Ascending aorta (tissue), 2 donors: ENCODE measurements at places on chromosomes 5 and 9. TPM values are rescaled to one million over a fixed set of nuclear protein-coding genes. Genes with fewer than 3 reads are reported as not detected.

DNA sequence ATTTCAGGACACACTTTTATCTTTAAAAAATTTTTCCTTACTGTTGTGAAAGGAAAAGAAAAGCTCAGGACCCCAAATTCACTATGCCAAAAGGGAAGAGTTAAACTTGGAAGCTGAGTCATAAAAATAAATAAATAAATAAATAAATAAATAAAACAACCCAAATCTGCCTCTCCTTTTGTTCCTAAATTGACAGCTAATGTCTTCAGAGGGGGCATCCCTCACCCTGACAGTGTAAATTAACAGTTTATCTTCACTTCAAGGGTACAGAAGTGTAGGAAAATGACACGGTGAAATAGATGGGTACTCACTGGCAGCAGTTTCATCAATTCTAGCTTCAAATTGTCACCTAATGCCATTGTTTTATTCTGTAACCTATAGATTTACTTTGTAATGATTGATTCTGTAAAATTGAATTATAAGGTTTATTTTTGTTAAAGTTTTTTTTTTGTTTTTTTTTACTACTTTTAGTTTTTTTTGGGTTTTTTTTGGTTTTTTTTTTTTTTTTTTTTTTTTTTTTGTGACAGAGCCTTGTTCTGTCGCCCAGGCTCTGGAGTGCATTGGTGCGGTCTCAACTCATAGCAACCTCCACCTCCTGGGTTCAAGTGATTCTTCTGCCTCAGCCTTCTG, 18.5 kb upstream of the ANXA1 start:
- H3K27me3 ChIP-seq, result no peaks in the 10 kb centered on the region
- no peak for DNase-seq
- H3K4me1 ChIP-seq, result no peaks in the 10 kb centered on the region
- peak overlapping the region; percentile 35 for H3K4me3 ChIP-seq

DNA sequence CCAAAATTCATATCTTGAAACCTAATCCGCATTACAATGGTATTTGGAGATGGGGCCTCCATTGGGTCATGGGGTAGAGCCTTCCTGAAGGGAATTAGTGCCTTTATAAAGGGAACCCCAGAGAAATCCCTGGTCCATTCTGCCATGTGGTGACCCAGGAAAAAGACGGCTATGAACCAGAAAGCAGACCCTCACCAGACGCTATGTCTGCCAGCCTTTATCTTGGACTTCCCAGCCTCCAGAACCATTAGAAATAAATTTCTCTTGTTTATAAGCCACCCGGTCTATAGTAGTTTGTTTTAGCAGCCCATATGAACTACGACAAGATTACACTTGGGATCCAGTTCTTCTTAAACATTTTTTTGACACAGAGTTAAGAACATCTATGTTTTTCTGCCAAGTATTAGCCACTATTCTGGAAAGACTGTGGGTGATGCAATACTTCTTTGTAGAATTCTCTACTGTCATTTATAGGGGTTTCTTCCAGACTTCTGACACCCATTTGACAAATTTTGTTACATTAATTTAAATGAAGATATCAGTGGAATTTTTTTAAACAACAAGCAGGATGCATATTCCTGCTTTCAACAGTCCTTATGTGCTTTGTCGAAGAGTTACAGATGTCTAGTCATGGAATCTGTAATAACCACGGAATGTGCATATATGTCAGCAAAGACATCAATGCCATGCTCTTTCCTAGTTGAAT, 572.4 kb downstream of the NR2F1-AS1 start:
- H3K36me3 ChIP-seq, result no peaks in the 10 kb centered on the region
- no peak for DNase-seq
- no peak overlapping the region for H3K27ac ChIP-seq

GRCh38 chr9:89109666-89110065, 69.0 kb downstream of the SHC3 start:
- no peak for DNase-seq
- H3K36me3 ChIP-seq, result no peaks in the 10 kb centered on the region
- no peak overlapping the region for H3K4me3 ChIP-seq
- no peaks in the 10 kb centered on the region for H3K27me3 ChIP-seq

DNA sequence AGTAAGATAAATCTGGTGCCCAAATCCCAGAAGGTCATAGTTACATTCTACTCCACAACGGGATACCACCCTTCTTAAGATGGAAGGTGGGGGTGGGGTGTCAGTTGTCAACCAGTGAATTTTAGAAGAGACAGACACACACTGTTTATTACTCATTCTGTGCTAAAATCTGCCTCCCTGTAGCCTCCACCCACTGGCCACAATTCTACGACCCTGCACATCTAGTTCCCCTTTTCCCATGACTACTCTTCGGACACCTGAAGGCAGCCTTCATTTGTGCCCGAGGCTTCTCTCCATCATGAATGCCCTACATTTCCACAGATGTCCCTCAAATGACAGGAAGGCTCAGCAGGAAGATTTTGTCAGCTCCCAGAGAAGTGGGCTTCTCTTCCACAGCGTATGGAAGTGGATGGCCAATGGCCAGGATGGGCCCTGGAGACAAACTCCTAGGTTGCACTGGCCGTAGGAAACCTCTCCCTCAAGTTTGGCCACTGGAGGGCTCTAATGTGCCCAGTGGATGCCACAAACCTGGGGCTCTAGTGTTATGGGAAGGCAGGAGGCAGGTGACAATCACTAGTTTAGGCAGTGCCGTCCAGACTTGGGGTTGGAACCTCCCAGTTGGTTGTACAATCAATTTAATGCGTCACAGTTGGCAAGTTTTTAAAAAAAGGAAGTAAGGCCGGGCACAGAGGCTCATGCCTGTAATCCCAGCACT, 46.6 kb downstream of the PTPN3 start:
- no peak for DNase-seq
- H3K36me3 ChIP-seq, result peaks cover 12% of the 10 kb centered on the region
- H3K27ac ChIP-seq, result no peak overlapping the region

DNA sequence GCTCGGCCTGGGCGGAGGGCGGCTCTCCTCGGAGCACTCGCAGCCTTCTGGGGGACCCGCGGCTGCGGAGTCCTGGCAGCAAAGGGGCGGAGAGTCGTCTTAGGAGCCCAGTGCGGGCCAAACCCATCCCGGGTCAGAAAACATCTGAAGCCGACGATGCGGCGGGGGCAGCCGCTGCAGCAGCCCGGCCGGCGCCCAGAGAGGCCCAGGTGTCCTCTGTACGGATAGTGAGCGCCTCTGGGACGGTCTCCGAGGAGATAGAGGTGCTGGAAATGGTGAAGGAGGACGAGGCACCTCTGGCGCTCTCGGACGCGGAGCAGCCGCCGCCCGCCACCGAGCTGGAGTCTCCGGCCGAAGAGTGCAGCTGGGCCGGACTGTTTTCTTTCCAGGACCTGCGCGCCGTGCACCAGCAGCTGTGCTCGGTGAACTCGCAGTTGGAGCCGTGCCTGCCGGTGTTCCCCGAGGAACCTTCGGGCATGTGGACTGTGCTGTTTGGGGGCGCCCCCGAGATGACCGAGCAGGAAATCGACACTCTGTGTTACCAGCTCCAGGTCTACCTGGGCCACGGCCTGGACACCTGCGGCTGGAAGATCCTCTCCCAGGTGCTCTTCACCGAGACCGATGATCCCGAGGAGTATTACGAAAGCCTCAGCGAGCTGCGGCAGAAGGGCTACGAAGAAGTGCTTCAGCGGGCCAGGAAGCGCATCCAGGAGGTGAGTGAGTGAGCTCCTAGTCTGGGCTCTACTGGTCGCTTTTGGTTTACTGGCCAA, 1.2 kb downstream of the JMY start:
- peak overlapping the region; percentile 91 for H3K4me3 ChIP-seq
- H3K27me3 ChIP-seq, result no peaks in the 10 kb centered on the region
- DNase-seq, result no peak
- peaks cover 10% of the 10 kb centered on the region for H3K4me1 ChIP-seq

DNA sequence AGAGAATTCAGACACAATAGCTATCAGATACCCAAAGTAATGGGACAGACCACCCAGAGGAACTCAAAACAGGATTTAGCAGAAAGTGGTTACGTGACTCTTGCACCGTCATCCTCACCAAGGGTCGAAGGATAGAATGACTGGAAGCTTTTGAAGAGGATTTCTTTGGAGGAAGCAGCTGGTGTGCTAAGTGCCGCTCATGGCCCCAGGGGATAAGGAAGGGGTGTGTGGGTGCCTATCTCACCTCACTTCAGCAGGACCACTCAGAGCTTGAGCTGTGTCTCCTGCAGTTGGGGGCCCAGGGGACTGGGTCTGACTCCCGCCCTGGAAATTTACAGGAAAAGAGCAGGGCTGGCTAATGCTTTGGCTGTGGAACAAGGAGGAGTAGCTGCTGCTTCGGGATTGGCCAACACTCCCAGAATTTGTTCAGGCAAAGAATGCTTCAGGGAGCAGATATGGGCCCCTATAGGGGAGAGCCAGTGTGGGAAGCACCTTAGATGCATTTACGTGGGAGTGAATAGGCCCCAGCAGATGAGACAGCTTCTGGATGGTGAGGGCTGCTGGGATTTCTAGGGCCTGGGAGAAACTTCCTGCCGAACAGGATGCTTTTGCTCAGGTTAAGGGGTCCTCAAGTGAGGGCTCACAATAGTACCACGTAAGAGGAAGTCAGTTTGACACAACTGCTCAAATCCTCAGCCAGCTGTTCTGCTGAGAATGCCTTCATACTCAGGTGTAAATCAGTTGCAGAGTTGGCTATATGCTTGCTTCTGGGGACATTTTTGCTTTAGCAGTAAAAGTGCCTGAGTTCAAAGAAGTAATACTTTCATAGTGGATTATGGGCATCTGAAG, 29.1 kb upstream of the TOMM5 start:
- no peak overlapping the region for H3K27ac ChIP-seq
- no peak overlapping the region for H3K4me3 ChIP-seq
- H3K4me1 ChIP-seq, result no peaks in the 10 kb centered on the region
- H3K27me3 ChIP-seq, result no peaks in the 10 kb centered on the region
- no peak for DNase-seq

ABCA1 gene
- total RNA-seq, result 14.0 TPM

FAM163B gene
- total RNA-seq, result not detected

FGF18 gene
- 6.9 TPM for total RNA-seq

EDIL3 gene
- total RNA-seq, result 68.1 TPM
